ENCODE measurements at places on chromosomes 1 and 21. TPM values are rescaled to one million over a fixed set of nuclear protein-coding genes. Genes with fewer than 3 reads are reported as not detected.

KIF17 gene
- polyA plus RNA-seq = 1.6 TPM

DMRTA2 gene
- polyA plus RNA-seq = not detected

MTOR gene
- polyA plus RNA-seq = 20.1 TPM

CLEC20A gene
- 0.79 TPM for polyA plus RNA-seq

DYNLT5 gene
- 2.8 TPM for polyA plus RNA-seq

RGSL1 gene
- polyA plus RNA-seq = 0.13 TPM

FCRL5 gene
- not detected for polyA plus RNA-seq

ARHGEF19 gene
- polyA plus RNA-seq = not detected

S100A12 gene
- polyA plus RNA-seq = not detected

BEND5 gene
- 9.4 TPM for polyA plus RNA-seq

TENT5C gene
- polyA plus RNA-seq = not detected

AZIN2 gene
- 8.1 TPM for polyA plus RNA-seq

HAO2 gene
- polyA plus RNA-seq = not detected

PROK1 gene
- polyA plus RNA-seq = not detected

ESPN gene
- 10.1 TPM for polyA plus RNA-seq

SOX13 gene
- 0.07 TPM for polyA plus RNA-seq

S100B gene
- 1,112 TPM for polyA plus RNA-seq

TTF2 gene
- 19.1 TPM for polyA plus RNA-seq

DPT gene
- not detected for polyA plus RNA-seq

EXTL1 gene
- not detected for polyA plus RNA-seq

BRWD1 gene
- polyA plus RNA-seq = 67.0 TPM

AMY2A gene
- 6.9 TPM for polyA plus RNA-seq

HMCN1 gene
- polyA plus RNA-seq = not detected

SV2A gene
- 65.2 TPM for polyA plus RNA-seq

ZNF496 gene
- 1.7 TPM for polyA plus RNA-seq

LORICRIN gene
- not detected for polyA plus RNA-seq

PADI1 gene
- polyA plus RNA-seq = not detected

KRTAP7-1 gene
- not detected for polyA plus RNA-seq

CFHR2 gene
- not detected for polyA plus RNA-seq

PTAFR gene
- not detected for polyA plus RNA-seq

HNRNPCL4 gene
- not detected for polyA plus RNA-seq

PLEKHG5 gene
- 1.8 TPM for polyA plus RNA-seq

NMNAT2 gene
- 26.8 TPM for polyA plus RNA-seq

HRNR gene
- not detected for polyA plus RNA-seq

F5 gene
- polyA plus RNA-seq = 0.07 TPM

PLA2G2C gene
- polyA plus RNA-seq = not detected

CTSK gene
- 3.8 TPM for polyA plus RNA-seq

TNFRSF4 gene
- not detected for polyA plus RNA-seq

OLFML2B gene
- polyA plus RNA-seq = 1.9 TPM

CR1L gene
- polyA plus RNA-seq = not detected

FCRL1 gene
- polyA plus RNA-seq = not detected
